ENCODE measurements at places on chromosomes 12 and 14.

- DNase-seq = no peak
These were observed 16.8 kb downstream of the ATP23 start for GRCh38 chr12:57958061-57958657.

GRCh38 chr12:122986258-122986871 lies 5.9 kb downstream of the ARL6IP4 start:
- DNase-seq = no peak

GRCh38 chr14:64508215-64508776 lies 3.7 kb downstream of the ZBTB1 start:
- no peak for DNase-seq

GRCh38 chr14:77603654-77604255 lies 12.7 kb downstream of the SPTLC2 start:
- no peak for DNase-seq

GRCh38 chr12:103712216-103712615 lies 125.1 kb downstream of the STAB2 start:
- no peak for DNase-seq

- no peak for DNase-seq
These were observed 31.7 kb downstream of the ATP2A2 start for GRCh38 chr12:110312581-110313360.

GRCh38 chr12:116538076-116538591 lies 21.0 kb upstream of the MAP1LC3B2 start:
- DNase-seq = no peak

DNA sequence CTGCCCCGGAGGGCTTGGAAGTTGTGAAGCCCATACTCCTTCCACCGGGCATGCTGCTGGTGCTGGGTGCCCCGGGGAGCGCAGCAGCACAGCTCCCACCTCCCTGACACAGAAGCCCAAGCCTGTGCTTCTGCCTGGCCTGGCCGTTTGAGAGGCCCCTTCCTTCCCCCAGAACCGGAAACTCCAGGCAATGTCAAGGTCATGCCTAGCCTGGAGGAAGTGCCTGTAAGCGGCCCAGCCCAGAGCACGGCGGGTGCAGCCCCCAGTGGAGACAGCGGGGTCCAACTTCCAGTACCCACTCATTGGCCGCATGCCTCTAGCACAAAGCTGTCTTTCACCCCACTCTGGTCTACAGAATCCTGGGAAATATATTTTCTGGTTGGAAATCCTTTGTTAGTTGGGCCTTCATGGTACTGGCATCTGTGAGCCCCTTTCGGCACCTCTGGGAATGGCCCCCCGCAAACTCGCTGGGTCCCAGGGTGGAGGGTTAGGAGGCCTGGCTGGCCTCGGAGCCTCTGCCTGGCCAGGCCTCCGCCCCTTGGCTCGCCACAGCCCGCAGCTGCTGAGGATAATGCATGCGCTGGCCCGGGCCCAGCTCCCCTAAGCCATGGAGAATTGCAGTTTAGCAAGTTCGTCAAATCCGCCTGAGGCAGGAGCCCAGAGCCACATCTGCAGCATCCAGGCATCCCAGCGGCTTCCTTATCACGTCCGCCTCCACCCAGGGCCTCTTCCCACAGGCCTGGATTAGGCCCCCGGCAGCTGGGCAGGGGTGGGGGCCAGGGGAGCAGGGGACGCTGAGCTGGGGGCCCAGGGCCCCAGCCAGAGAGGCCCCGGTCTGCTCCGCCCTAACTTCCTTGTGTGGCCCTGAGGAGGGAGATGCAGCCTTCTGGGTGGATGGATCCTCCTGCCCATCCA lies 48.9 kb upstream of the DLK1 start:
- no peak for DNase-seq

DNA sequence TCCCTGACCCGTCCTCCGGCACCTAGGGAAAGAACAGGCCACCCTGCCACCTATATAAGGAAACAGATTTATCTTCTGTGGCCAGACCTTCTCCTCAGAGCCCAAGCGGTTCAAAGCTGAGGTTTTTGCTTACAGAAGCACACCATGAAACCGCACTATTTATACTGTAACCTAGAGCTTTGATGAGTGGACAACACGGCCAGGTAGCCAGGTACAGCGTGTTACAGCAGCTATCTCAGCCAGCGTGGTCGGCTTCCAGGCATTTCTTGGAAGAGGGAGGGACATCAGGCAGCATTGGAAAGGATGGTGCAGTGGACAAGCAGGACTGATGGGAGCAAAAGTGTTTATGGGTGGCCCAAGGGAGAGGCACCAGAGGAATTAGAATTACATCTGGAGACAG lies 34.4 kb downstream of the TTC7B start:
- no peak for DNase-seq

GRCh38 chr12:113940357-113941207 lies 25.5 kb downstream of the RBM19 start:
- DNase-seq = no peak

- DNase-seq = no peak
These were observed 426.2 kb downstream of the BCAT1 start for GRCh38 chr12:24522736-24523135.

DNA sequence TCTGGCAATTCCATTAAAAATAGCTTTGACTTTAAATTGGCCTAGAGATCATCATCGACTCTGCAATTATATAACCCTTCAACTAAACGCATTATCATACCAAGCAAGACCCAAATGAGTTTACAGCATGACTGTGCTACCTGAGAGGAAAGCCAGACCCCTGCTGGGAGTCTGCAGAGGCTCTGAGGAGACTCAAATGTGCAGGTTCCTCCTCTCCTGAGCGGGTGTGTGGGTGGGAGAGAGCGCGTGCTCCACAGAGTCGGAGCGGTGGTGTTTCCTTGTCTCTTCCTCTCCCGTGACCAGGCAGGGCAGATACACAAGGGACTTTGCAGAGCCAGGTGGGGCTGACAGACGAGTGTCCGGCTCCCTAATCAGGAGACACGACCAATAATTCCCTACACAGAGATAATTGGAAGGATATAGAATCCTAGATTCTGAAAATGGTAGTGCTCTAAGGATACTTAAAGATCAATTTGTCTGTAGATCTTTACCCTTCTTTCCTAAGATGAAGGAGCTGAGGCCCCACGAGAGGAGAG lies 74.1 kb downstream of the SLC8A3 start:
- no peak for DNase-seq

DNA sequence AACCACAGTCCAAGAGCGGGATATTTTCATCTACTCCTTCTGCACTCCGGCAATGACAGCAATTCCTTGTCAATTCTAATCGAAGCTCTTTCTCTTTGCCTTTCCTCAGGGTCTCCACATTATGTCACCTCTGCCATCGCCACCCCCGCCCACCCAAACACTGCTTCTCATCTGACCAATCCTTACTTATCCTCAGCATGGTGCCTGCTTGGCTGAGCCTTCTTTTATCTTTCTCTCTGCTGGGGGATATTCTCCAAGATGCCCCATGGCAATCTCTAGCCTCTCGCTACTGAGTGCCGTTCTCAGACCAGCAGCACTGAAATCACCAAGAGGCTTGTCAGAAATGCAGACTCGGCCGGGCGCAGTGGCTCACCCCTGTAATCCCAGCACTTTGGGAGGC lies 100.6 kb downstream of the PTPRB start:
- DNase-seq = no peak

GRCh38 chr12:27999521-27999920 lies 27.0 kb upstream of the PTHLH start:
- no peak for DNase-seq

GRCh38 chr14:34693228-34693939 lies 21.0 kb downstream of the CFL2 start:
- no peak for DNase-seq

DNA sequence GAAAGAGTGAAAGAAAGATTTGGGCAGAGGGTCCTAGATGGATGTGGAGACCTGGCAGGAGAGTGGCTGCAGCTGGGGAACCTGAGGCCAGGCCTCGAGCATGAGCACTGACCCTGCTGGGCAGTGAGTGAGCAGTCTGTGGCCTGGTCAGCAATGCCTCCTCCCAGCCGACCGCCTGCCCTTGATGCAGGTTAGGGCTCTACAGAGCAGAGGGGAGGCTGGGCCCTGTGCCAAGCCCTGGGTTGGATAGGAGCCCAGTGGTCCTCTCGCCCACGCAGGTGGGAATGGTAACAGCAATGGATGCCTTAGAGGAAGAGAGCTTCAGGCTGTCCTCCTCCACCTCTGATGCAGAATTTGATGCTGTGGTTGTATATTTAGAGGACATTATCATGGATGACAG lies 59.8 kb downstream of the RAB35 start:
- DNase-seq = no peak
